ENCODE measurements at places on chromosomes 3 and 15.
A peak's percentile ranks its signal among the peaks of the same experiment; 100 is the strongest.

DNA sequence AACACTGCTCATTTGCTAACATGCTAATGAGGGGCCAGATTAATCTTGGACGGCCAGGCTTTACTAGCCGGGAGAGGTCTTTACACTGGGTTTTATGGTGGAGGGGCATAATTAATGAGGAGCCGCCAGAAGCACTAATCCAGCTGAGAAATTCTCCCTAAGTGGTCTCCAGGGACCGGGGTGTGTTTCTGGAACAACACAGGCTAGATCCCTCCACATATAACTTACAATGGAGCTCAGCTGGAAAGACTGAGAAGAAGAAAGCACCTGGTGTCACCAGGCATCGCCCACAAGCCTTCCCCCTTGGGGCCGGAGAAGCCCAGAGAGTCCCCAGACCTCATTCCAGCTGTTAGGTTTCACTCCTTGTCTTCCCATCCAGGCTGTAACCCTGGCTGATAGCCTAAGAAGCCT is 127.5 kb downstream of the MEGF11 start:
- DNase-seq = no peak

- no peak for DNase-seq
Measured at GRCh38 chr3:124243177-124243859, 251.4 kb upstream of the ROPN1 start.

DNA sequence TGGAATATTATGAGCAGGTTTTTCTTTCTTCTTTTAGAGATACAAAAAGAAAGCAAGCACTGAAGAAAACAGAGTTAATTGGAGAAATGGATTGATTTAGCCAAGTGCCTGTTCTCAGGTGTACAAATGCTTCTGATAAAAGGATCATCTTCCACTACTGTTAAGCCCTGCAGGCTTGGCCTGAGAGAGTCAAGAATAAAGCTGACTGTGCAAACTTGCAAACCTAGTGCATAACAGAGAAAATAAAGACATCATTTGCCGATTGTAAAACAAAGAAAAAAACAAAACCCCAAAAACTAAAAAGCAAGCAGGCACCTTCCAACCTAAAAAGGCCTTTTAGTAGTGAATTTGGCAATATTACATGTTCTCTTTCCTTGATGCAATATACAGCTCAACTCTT is 78.0 kb upstream of the CCDC80 start:
- DNase-seq = no peak

DNA sequence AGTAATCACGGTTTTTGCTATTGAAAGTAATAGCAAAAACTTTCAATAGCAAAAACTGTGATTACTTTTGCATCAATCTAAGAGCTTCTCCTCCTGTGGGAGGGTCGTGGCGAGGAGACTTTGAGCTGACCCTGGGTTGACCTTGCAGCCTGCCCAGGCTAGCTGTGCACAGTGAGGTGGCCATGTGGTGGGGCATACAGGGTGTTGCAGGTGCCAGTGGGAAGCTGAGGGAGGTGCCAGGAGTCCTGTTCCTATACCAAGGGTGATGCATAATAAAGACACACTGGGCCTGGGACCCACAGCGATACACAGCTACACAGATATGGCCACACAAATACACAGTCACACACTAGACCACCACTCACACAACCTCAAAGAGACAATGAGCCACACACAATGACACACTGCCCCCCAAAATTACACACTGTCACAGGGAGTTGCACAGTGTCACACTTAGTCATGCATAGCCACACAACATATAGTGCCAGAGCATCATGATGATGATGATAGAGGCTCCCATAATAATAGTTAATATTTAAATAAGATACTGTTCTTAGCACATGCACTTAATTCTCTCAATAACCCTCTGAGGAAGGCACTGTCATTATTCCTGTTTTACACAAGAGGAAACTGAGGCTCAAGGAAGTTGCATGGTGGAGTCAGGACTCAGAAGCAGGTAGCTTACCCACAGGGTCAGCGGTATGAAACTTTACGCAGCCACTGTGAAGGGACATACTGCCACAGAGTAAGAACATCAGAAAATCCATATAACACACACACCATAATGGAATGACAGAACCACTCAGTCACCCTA is 6.3 kb downstream of the PLCD1 start:
- no peak for DNase-seq

- DNase-seq = peak; percentile 68
Measured at GRCh38 chr15:101088788-101089578, 162.9 kb downstream of the CHSY1 start.

- no peak for DNase-seq
Measured at GRCh38 chr15:20295238-20295811, 246.3 kb downstream of the GOLGA6L6 start.

- DNase-seq = no peak
Measured at GRCh38 chr15:67118808-67119207, 53.4 kb downstream of the SMAD3 start.

DNA sequence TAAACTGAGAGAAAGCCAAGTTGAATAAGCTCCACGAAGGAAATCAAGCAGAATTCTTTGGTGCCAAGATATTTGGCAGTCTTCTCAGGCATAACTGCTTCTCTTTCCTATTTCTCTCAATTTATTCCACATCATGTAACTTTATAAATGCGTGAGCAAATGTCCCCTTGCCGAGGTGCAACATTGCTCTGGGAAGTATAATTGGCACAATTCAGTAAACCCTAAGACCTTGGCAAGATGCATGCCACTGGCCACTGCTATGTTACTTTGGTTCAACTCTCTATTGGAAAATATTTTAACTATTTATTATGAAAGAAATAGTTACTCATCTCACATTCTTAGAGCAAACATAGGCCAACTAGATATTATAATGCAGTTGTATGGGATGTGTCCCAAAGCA is 170.2 kb downstream of the SUCNR1 start:
- DNase-seq = no peak

- DNase-seq = no peak
Measured at GRCh38 chr15:29812384-29812694, 9.9 kb downstream of the TJP1 start.

DNA sequence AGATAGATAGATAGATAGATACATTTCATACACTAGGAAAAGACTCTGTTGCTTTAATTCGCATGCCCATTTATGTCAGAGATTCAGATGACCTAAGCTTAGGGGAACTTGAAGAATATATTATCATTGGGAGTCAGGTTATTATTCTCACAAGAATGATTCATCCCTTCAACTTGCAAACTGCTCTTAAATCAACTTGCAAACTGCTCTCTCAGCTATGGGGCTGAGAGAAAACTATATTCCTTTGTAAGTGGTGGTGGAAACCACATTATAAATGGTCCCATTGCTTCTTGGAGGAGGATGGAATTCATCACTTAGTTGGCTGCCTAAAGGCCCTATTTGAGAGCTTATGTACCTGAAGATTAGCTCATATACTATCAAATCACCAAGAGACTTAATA is 160.9 kb upstream of the STAC start:
- no peak for DNase-seq

DNA sequence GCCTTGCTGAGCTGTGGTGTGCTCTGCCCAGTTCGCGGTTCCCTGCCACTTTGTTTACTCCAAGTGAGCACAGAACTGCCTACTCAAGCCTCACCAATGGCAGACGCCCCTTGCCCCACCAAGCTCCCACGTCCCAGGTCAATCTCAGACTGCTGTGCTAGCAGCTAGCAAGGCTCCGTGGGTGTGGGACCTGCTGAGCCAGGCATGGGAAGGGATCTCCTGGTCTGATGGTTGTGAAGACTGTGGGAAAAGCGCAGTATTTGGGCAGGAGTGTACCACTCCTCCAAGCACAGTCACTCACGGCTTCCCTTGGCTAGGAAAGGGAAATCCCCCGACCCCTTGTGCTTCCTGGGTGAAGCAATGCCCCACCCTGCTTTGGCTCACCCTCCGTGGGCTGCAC is 45.0 kb downstream of the SLC12A6 start:
- DNase-seq = no peak

GRCh38 chr15:40927495-40927872 is 1.7 kb upstream of the DLL4 start:
- no peak for DNase-seq

- DNase-seq = no peak
Measured at GRCh38 chr15:80437334-80437891, 33.2 kb downstream of the ARNT2 start.

- DNase-seq = no peak
Measured at GRCh38 chr3:43185274-43185982, 79.5 kb upstream of the POMGNT2 start.

DNA sequence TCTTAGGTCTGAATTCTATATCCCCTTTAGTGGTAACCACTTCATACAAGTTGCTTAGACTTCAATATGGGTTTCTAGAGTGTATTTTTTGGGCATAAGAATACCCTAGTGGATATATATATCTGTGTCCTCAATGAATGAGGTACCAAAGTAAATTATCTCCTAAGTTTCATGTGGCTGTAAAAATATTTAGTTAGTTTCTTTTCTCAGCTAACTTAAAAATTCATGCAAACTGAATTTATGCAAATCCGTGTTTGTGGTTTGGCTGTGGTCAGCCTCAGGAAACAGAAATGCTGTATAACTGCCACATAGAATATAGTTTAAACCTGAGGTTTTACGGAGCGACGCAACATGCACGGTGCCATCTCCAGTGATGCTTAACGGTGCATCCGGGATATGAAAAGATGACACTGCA is 80.3 kb downstream of the PEX5L start:
- no peak for DNase-seq

GRCh38 chr3:101131767-101132166 is 138.5 kb upstream of the ABI3BP start:
- no peak for DNase-seq

DNA sequence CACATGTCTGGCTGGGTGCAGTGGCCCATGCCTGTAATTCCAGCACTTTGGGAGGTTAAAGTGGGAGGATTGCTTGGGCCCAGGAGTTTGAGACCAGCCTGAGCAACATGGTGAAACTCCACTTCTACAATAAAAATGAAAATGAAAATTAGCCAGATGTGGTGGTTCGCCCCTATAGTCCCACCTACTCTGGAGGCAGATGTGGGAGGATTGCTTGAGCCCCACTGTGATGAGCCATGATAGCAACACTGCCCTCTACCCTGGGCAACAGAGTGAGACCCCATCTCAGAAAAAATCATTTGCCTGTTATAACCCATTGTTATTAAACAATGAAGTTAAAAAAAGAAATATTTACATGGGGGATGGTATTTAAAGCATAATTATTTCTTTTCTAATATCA is 240.1 kb upstream of the ZPLD1 start:
- DNase-seq = no peak

- DNase-seq = no peak
Measured at GRCh38 chr3:157532529-157533297, 29.5 kb upstream of the VEPH1 start.

GRCh38 chr3:133393691-133394474 is 6.0 kb upstream of the BFSP2 start:
- no peak for DNase-seq

GRCh38 chr3:44128057-44128775 is 113.5 kb upstream of the TOPAZ1 start:
- no peak for DNase-seq

GRCh38 chr15:40242213-40242599 is 3.3 kb downstream of the PAK6 start:
- no peak for DNase-seq

DNA sequence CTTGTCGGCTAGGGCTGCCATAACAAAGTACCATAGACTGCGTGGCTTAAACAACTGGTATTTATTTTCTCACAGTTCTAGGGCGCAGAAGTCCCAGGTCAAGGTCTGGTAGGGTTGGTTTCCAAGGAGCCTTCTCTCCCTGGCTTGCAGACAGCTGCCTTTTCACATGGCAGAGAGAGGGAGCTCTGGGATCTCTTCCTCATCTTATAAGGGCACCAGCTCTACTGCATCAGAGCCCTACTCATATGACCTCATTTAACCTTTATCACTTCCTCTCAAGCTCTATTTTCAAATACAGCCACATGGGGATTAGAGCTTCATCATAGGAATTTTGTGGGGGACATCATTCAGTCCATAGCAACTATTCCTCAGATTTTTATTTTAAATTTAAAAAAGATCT is 17.6 kb upstream of the PAQR9 start:
- no peak for DNase-seq

GRCh38 chr15:34055868-34056595 is 17.0 kb upstream of the AVEN start:
- no peak for DNase-seq

- DNase-seq = no peak
Measured at GRCh38 chr15:90400005-90400758, 12.1 kb downstream of the IQGAP1 start.

- no peak for DNase-seq
Measured at GRCh38 chr15:65409036-65409631, 13.6 kb downstream of the IGDCC4 start.

- DNase-seq = no peak
Measured at GRCh38 chr15:40232625-40233070, 6.2 kb upstream of the PAK6 start.

- no peak for DNase-seq
Measured at GRCh38 chr3:71070497-71071463, 512.7 kb downstream of the FOXP1 start.

DNA sequence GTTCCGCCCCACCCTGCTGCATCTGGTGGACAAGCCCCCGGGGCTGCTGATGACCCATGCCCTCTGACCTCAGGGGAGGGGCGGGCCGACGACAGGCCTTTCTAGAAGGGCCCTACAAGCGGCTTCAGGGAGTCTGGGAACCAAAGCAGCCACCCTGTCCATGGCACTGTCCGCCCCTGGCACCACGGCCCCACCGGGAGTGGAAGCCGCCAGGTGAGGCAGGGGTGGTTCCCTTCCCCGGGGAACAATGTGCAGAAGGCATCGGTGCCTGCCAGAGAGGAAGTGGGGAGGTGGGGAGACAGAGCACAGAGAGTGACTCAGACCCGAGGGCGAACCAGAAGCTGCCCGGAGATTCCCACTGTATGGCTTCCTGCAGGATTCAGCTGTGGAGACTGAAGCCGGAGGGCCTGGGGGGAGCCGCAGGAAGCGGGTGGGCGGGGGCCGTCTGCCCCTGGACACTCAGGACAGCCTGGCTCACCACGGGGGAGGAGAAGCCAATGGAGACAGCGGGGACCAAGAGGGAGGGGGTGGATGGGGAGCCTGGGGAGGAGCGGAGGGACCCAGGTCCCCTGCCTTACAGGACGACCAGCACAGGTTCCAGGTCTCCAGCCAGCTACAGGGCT is 134.0 kb downstream of the TPRA1 start:
- DNase-seq = no peak

- DNase-seq = no peak
Measured at GRCh38 chr15:79539401-79539800, 107.3 kb downstream of the MINAR1 start.

GRCh38 chr15:37220949-37221670 is 120.8 kb upstream of the MEIS2 start:
- DNase-seq = no peak

DNA sequence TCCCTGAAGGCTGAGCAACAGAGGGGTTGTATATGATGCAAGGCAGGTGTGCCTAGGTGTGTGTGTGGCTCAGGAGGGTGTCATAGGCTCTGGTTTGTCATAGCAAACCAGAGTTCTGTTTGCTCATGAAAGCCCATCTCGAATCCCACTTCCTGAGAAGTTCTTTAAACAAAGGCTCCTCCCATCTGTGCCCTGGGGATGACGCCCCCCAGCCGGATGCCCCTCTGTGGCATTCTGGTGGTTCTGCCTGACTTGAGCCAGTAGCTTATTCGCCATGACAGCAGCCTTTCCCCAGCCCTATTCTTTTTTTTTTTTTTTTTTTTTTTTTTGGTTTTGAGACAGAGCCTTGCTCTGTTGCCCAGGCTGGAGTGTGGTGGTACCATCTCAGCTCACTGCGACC is 45.4 kb downstream of the PDIA5 start:
- DNase-seq = no peak

- DNase-seq = no peak
Measured at GRCh38 chr15:99197856-99198255, 51.5 kb downstream of the TTC23 start.

- no peak for DNase-seq
Measured at GRCh38 chr3:47910777-47911440, 105.3 kb downstream of the MAP4 start.

- no peak for DNase-seq
Measured at GRCh38 chr15:58425185-58425584, 6.6 kb upstream of the LIPC start.
